ENCODE measurements at places on chromosomes 3 and 15.
A peak's percentile ranks its signal among the peaks of the same experiment; 100 is the strongest.

DNA sequence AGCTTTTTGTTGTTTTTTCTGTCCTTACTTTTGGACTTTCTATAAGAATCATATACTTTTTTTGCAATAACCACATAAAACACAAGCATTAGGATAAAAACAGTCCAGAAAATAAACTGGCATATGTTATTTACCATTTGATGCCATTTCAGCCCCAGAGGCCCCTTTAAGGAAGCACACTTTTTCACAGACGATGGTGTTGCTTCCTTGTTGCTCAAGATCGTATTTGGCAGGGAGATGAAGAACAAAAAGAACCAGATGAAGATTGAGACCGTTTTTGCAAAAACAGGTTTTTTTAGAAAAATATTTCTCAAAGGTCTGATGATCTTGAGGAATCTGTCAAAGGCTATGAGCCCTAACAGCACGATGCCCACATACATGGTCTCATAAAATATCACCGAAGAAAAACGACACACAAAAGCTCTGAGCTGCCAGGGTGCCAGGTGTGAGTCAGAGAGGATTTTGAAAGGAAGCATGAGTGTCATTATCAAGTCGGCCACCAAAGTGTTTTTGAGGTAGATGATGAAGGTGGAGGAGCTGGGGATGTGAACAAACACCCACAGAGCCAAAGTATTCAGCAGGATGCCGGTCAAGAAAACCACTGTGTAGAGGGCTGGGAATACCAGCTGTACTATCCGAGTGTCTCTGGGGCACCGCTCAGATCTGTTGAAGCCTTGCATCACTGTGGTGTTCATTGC is 902 bp downstream of the P2RY13 start:
- DNase-seq = peak; percentile 18

GRCh38 chr3:30619318-30619717 is 12.9 kb downstream of the TGFBR2 start:
- DNase-seq = no peak

GRCh38 chr3:10364806-10365205 is 43.9 kb upstream of the SEC13 start:
- DNase-seq = no peak

DNA sequence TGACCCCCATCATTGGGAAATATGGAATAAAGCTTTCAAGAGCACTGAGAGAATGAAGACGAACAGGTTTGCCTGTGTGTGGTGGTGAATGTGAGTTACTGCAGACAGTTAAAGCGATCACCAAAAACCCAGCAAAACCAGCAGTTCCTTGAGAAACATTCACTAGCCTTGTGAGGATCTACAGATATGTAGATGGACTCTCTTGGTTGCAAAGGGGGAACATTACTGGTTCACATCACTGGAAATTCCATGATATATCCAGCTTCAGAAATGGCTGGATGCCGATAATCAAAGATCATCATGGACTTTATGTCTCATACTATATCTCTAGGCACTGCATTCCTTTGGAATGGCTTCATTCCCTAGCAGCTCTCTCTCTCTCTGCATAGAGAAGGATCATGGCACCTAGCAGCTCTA is 10.2 kb upstream of the HERC1 start:
- no peak for DNase-seq

GRCh38 chr15:63909819-63910437 is 76.2 kb upstream of the HERC1 start:
- DNase-seq = no peak

DNA sequence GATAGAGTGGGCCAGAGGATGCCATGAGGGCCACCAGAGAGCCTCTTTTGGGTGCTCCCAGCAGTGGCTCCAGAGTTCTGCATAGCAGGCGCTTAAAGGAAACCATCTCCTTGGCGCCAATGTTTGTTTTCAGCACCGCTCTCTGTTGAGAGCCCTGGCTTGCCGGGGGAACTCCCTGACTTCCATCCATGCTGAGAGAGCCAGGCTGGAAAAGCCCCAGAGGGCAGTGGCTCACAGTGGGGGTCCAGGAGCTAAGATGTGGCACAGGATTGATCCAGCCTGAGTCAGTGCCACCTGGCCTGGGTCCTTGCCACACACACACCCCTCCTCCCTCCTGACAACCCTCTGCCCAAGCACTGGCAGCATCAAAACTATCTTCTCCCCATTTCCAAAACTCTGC is 50.4 kb upstream of the HACD2 start:
- DNase-seq = no peak

- DNase-seq = peak; percentile 9
Measured at GRCh38 chr3:184345317-184346144, 8.1 kb downstream of the FAM131A start.

- DNase-seq = no peak
Measured at GRCh38 chr3:162170581-162170980, 674.0 kb downstream of the OTOL1 start.

DNA sequence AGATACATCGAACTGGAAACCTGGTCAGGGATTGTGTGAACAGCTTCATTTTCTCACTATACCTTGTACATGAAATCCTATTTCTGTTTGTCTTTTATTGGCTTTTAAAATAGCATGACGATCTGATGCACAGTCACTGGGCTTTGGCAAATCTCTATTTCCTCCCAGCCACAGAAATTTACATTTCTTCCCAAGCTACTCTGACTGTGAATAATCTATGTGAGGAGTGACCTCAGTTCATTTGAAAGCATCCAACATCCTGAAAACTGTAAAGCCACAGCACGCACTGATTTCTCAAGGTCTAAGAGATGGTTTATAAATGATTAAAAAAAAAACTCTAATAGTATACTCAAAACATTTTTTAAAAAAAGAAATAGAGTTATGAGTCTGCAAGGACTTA is 450.3 kb downstream of the IL5RA start:
- DNase-seq = no peak

DNA sequence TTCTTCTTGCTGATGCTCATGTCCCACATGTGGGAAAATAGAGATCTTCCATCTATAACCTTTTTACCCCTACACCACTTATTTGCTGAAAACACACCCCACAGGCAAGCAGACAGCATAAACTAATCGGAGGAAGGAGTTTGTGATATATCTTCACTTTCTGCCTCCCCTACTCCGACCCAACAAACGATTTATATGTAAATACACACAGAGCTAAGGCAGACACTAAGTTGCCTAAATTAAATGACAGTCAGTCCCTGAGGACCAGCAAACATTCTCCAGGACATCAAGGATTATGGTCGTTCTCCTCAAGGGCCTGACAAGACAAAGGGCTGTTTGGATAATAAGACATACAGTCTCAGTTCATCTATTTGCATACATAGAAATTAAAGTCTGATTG is 552.5 kb downstream of the ROBO1 start:
- DNase-seq = no peak

DNA sequence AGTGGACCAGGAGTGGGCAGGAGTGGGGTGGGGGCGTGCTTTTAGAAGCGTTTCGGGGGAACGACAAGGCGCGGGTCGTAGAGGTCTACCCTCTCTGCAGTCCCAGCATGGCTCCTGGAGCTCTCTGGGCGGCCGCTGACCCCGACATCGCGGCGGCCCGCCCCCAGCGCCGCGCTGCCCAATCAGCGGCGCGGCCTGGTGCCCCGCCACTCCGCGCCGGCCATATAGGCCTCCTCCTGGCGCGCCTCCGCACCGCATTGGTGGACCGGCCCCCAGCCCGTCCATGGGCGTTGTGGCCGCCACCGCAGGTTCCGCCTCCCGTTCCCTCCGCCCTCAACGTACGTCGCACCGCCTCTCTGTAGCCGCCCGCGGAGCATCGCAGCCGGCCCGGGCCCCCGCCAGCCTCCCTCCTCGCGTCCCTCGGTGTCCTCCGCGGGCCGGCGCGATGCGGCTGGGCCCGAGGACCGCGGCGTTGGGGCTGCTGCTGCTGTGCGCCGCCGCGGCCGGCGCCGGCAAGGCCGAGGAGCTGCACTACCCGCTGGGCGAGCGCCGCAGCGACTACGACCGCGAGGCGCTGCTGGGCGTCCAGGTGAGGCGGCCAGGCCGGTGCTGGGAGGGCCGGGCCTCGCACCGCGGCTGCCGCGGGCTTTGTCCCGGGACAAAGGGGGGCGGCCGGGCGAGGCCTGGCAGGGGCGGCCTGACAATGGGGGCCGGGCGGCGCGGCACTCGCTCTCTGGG is at the start of gene RCN2:
Gene RCN2, plus strand, starts transcription at position 353 of the 738 bp plus-strand sequence. Its CDS starts 93 bp downstream, at position 446.
- DNase-seq = peak; percentile 93

GRCh38 chr3:123776071-123776782 is 107.9 kb downstream of the MYLK start:
- DNase-seq = no peak

DNA sequence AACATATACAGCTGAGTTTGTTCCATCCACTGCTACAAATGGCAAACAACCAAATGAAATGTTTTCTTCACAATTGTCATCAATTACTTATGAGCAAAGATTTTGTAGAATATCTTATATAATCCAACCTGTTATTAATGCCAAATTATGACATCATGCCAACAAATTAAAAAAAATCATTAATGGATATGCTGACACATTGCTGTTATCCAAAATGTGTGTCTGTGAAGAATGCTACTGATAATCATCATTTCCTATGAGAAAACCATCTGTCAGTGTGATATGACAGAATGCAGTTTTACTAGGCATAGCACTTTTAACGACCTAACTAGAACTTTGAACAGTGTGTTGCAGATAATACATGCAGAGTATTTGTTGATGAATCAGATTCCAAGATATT is 556.5 kb upstream of the KCNMB2 start:
- DNase-seq = no peak

DNA sequence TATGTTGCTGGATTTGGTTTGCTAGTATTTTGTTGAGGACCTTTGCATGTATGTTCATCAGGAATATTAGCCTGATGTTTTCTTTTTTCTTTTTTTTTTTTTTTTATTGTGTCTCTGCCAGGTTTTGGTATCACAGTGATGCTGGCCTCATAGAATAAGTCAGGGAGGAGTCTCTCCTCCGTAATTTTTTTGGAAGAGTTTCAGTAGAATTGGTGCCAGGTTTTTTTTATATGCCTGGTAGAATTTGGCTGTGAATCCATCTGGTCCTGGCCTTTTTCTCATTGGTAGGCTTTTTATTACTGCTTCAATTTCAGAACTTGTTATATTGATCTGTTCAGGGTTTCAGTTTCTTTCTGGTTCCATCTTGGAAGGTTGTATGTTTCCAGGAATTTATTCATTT is 165.8 kb downstream of the VPS8 start:
- DNase-seq = no peak

DNA sequence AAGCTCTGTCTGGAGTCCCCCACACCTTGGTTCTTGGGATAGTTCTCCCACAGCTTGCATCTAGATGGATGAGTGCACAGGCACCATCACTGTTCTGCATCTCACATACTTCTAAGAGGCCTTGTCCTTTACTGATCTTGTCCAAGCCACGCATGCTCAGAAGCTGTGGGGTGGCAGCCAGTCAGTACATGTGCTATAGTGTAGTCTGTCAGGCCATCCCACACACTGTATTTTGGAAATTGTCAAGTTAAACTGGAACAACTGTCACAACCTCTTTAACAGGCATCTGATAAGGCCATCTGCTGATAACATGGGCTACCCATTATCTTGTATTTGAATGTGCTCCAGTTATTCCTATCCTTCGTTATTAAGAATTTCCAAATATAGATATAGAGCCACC is 296.5 kb upstream of the AZI2 start:
- no peak for DNase-seq

GRCh38 chr3:23808525-23808924 is 2.8 kb downstream of the UBE2E1 start:
- no peak for DNase-seq

GRCh38 chr3:193590088-193590856 is 2.7 kb upstream of the OPA1 start:
- DNase-seq = no peak

GRCh38 chr3:195129072-195129643 is 141.8 kb downstream of the XXYLT1 start:
- DNase-seq = no peak

DNA sequence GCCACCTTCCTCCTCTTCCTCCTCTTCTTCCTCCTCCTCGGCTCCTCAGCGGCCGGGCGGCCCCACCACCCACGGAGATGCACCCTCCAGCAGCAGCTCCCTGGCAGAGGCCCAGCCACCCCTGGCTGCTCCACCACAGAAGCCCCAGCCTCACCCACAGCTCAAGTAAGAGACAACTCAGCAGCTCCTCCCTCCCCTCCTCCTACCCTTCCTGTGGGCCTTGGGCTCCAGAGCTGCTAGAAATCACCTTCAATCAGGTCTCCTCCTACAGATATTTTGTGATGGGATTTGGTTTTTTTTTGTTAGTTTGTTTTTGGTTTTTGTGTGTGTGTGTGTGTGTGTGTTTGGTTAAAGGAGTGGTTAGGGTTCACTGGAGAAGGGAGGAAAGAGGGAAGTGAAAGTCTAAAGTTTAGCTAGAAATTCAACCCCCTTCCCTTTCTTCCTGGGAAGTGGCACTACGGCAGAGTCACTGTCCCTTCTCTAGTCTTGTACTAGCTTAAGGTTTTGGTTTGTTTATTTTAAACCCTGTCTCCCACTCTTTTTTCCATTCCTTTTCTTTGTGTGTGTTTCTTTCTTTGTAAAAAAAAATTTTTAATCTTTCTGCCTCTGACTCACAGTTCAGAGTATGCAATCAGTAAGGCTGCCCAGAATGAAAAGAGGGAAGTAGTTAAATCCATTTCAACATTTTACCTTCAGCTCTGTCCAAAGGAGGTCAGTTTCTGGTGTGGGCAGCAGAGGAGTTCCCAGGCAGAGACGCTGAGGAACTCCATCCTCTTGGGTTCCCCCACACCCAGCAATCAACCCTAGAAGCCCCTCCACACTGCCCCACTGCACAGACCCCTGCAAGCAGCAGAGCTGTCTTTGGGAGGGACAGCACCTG is 29.0 kb upstream of the TIMP4 start:
- DNase-seq = no peak

DNA sequence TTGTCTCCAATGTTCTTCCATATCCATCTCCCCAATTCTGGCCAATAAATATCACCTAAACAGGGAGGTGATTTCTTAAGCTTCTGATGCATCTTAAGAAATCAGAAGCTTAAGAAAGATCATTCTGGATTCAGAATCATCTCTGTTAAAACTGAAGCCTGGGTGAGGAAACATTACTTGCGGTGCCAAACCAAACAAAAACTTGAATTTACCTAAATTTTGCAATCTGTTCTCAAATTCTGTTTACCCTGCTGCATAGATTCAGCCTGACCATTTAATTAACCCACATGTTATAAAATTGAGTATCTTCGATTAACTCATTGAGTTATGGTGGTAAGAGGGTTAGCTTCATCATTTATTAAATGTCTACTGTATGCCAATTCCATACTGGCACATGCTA is 204.4 kb upstream of the ZNF385D start:
- DNase-seq = no peak

- DNase-seq = peak; percentile 78
Measured at GRCh38 chr3:127547761-127548605, 42.5 kb downstream of the TPRA1 start.

All from CD4-positive, alpha-beta T cell treated with Interleukin-21 for 1 hour (primary cell).